Activated naive CD8-positive, alpha-beta T cell treated with anti-CD3 and anti-CD28 coated beads for 36 hours (primary cell): ENCODE measurements at places on chromosomes 11 and 22.

DNA sequence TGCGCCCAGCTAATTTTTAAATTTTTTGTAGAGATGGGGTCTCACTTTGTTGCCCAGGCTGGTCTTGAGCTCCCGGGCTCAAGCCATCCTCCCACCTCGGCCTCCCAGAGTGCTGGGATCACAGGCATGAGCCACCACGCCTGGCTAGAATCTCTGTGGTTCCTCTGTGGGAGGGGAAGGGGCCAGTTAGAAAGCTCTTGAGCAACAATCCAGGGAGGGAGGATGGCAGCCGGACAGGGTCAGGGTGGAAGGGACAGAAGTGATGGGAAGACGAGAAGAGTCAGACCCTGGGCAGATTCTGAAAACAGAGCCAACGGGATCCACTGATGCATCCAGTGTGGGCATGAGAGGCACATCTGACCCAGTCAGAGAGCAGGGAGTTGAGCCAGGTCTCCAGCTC, 38.9 kb upstream of the MN1 start:
- no peak for DNase-seq

GRCh38 chr22:38735465-38736256, 20.1 kb downstream of the SUN2 start:
- DNase-seq, result no peak

DNA sequence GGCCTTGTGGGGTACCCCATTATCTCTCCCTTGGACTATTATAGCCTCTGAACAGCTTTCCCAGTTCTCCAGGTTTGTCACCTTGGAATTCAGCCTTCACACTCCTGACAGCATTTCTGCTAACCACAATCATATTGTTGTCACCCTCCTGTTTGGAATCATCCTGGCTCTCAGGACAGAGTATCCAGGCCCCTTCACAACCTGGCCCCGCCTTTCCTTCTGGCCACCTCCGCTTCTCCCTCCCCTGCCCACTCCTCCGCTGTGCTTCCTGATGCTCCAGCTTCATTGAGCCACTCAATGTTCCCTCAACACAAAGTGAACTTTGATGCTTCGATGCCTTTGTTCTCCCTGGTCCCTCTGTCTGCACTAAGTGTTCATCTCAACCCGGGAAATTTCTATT, 3.1 kb downstream of the GPR83 start:
- no peak for DNase-seq

GRCh38 chr11:117143390-117143789, 697 bp upstream of the PAFAH1B2 start:
- peak; percentile 12 for DNase-seq

- no peak for DNase-seq
Observed at GRCh38 chr11:70244698-70245097, 25.8 kb upstream of the PPFIA1 start.

DNA sequence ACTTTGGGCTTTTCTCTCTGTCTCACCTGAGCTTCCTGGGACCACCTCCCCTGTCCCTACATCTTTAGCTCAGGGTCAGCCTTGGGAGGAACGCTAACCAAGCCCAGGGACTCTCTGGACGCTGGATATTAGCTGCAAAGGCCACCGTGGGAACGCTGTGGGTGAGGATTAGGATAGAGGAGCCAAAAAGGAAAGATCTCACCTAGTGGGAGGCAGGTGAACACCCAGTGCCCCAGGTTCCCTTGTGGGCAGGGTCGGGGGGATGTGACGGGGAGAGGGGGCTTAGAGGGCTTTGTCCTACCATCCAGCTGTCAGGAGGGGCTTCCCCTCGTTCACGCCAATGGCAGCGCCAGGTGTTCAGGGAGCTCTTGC, 50.2 kb downstream of the LINC01488 start:
- no peak for DNase-seq

GRCh38 chr22:41772198-41772597, 28.3 kb upstream of the CCDC134 start:
- DNase-seq, result no peak
